ENCODE measurements at places on chromosomes 7 and 10.

- no peak for DNase-seq
Observed at GRCh38 chr10:125083576-125083920, 76.8 kb downstream of the CTBP2 start.

GRCh38 chr10:114653926-114654325 lies 4.1 kb downstream of the ABLIM1 start:
- DNase-seq: no peak

DNA sequence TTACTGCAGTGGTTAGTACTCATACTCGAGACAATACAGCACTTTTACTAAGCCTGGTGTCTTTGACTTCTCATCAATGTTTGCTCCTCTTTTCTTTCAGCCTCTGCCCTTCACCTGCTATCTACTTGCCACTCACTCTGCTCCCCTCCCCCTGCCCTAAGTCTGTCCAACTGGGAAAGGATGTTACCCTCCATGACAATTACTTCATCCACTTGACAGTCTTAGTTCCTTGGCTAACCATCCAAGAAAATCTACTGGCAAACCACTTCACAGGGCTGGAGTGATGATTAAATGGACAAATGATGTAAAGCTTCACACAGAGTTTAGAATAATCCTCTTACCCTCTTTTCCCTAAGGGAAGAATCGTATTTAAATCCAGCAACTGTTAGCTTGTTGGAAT lies 8.2 kb upstream of the DLD start:
- DNase-seq: no peak

DNA sequence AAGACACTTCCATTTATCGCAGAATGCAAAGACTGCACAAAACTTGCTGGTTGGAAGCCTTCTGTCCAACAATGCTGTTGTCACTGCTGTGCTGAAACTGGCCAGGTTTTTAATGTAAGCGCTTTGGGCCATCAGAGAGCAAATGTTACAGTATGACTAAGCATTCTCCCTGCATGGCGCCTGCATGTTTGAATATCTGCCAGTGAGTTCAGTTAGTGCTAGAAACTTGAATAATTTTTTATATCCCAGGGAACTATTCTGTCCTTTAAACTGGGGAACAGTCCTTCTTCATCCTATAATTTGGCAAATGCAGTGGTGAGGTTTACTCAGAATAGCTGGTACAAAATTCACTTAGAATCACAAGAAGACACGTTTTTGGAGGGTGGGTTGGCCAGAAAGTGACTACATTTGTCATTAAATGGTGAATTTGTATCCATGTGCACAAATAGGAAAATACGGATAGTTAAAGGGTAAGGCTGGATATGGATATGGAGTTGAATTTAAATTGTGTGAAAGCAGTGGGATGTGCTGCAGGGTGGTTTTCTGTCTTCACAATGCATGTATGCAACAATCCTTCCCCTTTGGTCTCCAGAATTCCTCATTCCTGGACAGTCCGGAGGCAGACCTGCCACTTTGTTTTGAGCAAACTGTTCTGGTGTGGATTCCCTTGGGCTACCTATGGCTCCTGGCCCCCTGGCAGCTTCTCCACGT lies 1.7 kb downstream of the ABCC2 start:
- DNase-seq: no peak

GRCh38 chr10:85921789-85922188 lies 444.8 kb downstream of the GRID1 start:
- DNase-seq: no peak

GRCh38 chr7:34544621-34545020 lies 113.4 kb upstream of the NPSR1 start:
- DNase-seq: no peak

- DNase-seq: no peak
Observed at GRCh38 chr7:100582650-100583049, 3.3 kb downstream of the LRCH4 start.

DNA sequence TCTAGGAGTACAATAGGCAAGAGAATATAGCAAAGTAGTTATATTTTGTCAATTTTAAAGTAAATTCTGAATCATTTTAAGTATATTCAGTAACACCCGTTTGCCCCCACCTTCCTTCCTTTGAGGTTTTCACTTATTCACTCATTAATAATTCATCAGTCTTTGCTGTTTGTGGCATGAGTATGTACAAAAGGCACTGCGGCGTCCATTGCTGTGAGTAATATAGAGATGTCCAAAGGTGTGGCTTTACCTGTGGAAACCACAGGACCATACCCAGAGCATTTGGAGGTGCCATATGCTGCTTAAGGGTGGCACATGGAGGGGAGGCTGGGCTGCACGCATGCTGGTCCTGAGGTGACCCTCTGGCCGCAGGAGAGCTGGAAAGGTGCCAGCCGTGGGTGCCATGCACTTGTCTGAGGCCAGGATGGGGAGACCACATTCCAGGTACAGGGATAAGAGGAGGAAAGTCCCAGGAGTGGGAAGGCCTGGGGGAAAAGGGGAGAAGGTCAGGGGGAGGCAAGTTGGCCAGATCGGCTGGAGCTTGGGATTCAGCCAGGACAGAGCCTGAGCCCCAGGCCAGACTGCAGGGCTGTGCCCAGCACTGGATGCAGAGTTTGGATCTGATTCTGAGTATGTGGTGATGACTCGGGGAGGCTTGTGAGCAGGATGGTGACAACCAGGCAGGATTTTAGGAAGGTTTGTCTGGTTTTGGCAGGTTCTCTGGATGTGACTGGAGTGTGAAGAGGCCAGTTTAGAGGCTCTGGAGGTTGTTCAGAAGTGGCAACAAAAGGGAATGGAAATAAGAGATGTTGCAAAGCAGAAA lies 223.4 kb downstream of the MGMT start:
- no peak for DNase-seq

- no peak for DNase-seq
Observed at GRCh38 chr7:141847996-141848395, 6.7 kb upstream of the PRSS37 start.

GRCh38 chr7:30434140-30434799 lies 44.3 kb downstream of the NOD1 start:
- DNase-seq: no peak

DNA sequence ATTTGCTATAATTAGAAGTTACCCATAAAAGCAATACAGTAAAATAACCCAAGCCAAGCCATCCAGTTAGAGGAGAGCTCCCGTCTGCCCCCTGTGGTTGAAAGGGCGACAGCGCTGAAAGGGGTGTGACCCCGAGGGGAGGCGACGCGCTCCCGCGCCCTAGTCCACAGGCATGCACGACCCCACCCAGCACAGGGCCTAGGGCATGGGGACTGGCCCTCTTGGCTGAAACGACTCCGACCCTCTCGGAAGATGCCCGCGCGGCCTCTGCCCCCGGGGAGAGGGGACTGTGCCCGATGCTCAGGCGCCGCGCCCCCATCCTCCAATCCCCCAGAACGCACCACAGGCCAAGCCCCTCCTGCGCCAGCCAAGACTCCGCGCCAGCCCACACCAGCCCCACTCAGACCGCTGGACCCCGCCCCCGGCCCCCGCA lies 64.0 kb downstream of the CSGALNACT2 start:
- peak; percentile 25 for DNase-seq

DNA sequence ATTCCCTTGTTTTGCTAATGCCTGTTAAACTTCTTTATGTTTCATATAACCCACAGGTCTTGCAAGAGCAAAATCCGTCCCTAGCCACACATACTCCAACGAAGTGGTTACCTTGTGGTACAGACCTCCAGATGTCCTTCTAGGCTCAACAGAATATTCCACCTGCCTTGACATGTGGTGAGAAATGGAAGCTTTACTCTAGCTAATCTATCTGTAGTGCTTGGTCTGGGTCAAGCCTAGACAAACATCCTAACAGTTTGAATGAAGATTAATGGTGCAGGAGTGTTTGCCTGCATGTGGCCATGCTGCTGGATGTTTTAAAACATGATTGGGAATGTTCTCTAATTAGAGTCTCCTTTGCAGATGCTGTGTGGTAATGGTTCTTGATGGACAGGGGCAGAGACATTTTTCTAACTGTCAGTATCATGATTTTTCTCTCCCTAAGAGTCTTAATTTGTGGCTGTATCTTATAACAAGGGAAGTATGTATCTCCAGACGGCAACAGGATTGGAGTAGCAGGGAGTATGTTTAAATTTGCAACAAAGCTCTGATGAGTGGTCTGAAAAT lies 308.5 kb upstream of the FZD1 start:
- DNase-seq: no peak

GRCh38 chr10:103570844-103571655 lies 77.5 kb downstream of the NEURL1 start:
- DNase-seq: no peak

GRCh38 chr7:50421043-50421442 lies 29.1 kb downstream of the FIGNL1 start:
- DNase-seq: no peak

DNA sequence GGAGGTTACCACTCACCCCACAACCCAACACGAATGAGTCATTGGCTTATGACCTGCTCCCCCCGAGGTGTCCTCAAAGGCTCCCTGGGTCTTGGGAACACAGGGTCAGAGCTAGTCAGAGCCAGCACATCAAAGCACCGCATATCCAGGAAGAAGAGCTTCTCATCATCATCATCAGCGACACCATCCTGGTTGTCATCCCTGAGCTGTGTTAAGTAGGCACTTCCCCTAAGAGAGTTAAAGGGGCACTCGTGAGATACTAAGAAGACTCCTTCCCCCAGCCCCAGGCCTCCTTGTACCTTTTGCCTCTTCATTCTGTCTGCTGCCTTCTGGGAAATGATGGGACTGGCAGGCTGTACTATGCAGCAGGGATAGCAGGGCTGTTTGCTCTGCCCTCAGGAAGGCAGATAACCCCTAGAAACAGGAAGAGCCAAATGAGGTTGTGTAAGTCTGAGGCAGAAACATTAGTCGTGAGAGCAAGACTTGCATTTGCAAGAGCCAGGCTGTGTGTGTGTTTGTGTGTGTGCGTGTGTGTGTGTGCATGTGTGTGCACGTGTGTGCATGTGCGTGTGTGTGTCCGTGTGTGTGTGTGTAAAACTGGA lies 11.1 kb upstream of the CPA1 start:
- DNase-seq: no peak

GRCh38 chr10:79179164-79179956 lies 110.6 kb downstream of the ZMIZ1 start:
- no peak for DNase-seq

DNA sequence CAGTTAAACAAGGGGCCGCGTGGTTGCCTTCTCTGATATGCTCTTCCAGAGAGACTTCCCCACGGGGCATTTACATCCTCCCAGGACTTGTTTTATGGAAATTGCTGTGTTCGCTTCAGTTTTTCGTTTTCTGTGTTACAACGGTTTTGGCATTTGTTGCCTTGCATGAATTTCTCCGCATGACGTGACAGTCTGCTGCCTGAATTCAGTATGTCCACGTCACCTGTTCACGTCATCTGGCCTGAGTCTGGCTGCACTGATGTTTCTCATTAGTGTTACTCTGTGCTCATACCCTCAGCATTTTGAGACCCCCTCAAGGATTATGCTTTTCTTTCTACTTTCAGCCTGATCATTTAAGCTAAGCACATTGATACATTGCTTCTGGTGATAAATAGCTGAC lies 49.1 kb upstream of the INSYN2A start:
- no peak for DNase-seq
